Stimulated activated CD8-positive, alpha-beta memory T cell treated with anti-CD3 and anti-CD28 coated beads, Interleukin-7, amount 100 ng/mL, for 1 hour (primary cell): ENCODE measurements at places on chromosomes 4 and X.

DNA sequence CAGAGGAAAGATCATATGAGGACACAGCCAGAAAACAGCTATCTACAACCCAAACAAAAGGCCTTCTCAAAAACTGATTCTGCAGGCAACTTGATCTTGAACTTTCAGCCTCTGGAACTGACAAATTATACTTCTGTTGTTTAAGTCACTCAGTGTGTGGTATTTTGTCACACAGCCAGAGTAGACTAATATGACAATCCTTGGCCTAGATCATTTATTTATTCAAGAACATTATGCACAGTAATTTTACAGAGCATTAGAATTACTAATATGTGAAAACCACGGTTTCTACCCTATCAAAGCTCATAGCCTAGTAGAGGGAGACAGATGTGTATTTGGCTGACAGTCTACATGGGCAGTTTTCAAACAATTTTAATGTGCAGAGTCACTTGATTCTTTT, 167.8 kb upstream of the PCDH18 start:
- DNase-seq = no peak

DNA sequence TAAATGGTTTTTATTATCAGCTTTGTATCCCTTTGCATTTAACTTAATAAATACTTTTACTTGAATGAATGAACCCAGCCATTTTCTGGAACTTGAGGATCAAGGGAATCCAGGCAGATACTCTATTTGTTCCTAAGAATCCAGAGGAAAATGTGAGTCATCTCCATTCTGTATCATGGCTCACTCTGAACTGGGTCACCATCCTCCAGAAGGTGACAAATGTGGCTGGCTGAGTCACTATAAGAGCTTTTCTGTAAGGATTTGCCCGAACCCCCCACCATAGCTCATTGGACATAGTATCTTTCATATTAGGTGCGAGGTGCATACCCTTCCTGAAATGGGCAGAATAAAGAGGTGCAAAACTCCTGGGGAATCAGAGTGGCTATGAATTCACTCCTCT, 25.8 kb downstream of the RTL9 start:
- no peak for DNase-seq

DNA sequence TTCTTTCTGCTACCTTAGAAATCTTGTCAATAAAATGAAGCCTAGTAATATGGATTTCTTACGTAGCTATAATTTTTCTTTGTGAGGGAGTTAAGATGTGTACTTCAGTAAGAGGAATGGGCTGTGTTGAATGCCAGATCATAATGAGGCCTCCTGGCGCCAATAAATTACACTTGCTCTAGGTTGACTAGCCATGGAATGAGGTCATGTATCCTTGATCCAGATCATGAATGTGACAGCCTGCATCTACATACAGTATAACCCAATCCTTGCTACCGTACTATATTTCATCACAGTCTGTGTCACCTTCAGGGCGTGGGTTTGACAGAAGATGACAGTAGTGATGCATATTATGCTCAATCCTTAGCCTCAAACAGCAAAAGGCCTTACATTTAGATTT, 36.2 kb downstream of the NHS start:
- DNase-seq = no peak

DNA sequence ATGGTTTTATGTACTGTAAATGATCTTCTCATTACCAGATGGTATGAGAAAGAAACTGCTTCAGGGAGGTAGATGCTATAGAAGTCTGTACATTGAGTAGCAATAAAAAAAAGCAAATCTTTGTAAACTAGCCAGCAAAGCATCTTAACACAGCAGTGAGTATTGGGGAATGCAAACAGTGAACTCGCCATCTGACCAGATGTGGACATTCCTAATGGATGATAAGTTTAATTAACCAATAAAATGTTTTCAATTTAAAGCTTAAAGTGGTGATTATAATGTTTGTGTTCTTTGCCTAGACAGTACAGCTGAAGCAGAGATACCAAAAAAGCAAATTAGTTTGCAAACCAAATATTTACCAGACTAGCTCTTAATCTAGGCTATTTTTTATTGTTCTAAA, 1144.2 kb downstream of the FAT4 start:
- no peak for DNase-seq

- DNase-seq = no peak
Measured at GRCh38 chrX:103817502-103817901, 14.6 kb downstream of the RAB9B start.

GRCh38 chr4:154779362-154779947, 1.6 kb upstream of the RBM46 start:
- no peak for DNase-seq

- no peak for DNase-seq
Measured at GRCh38 chr4:125507141-125507540, 192.4 kb downstream of the FAT4 start.

DNA sequence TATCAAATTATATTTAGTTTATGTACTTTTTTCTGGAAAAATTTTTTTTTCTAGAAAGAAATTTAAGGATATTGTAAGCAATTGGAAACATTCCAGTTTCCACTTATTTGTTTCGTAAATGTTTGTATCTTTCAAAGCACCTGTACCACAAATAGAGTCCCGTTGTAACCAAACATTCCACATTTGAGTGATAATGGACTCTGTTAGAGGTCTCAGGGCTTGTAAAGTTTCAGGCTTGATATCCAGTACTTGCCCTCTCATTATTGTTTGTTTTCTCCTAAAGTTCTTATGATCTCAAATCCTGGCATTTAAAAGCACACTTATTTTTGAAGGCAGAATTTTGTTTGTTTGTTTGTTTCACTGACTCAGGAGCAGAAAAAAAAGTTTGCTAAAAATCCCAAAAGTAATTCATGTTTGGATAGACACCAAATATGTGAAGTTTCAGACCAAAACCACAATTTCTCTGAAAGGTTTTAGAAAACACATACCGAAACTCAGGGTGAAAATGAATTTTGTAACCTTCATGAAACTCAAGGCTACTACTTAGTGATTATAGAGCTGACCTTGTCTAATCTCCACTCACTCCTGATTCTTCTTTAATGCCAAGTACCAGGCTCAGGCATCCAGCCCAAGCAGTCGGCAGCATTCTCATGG, 5.7 kb upstream of the TMEM192 start:
- DNase-seq = no peak

GRCh38 chrX:10265775-10266174, 109.0 kb downstream of the CLCN4 start:
- DNase-seq = no peak

- no peak for DNase-seq
Measured at GRCh38 chrX:124348885-124349453, 2.6 kb downstream of the SH2D1A start.

GRCh38 chr4:2647403-2648158, 108.6 kb downstream of the TNIP2 start:
- no peak for DNase-seq

DNA sequence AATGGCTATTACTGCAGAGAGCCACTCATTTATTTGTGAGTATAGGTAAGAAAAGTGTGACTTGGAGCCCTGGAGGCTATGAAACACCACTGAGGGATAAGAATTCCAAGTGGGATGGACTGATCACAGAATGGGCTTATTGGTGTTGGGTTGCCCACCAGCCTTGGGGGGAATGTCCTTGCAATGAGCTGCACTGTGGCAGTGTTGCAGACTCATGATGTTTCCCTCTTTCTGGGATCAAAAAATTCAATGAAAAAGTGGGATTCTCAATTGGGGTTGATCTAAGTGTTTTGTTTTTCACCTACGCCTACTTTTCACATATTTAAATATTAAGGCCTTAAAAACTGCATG, 1024.5 kb upstream of the PCDH10 start:
- no peak for DNase-seq

GRCh38 chrX:137425273-137425902, 140.5 kb upstream of the ZIC3 start:
- DNase-seq = no peak

- no peak for DNase-seq
Measured at GRCh38 chrX:130896026-130896425, 7.0 kb downstream of the ENOX2 start.

DNA sequence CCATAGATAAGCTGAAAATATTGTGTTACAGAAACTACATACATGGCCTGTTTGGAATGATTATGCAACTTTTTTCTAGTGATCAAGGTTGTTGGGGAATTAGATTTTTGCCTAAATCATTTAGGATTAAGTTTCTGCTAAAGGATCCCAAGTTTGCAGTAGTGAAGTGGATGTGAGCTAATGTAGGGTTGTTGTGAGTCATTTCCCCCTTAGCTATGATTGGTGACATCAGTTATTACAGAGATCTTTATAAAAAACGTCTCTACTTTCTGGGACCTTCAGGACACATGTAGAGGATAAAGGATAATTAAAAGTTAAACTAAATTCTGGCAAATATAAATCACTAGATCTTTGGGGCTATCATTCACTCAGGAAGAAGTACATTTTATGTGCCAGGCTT, 133.3 kb downstream of the GATB start:
- no peak for DNase-seq

DNA sequence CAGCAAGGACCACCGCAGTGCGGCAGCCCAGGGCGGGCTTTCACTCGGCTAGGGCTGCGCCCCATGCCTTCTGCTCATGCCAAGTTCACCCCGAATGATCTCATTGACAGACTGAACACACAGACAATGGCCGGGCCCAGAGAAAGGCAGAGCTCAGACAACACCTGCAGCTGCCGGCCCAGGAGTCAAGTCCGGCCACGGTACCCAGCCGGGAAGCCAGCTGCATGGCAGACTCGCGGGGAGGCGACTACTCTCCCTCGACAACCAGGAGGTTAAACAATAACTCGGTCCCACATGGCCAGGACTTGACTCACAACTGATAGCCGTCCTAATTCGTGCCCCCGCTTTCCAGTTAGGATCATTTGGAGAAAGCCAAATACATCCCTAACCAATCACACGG, 50.4 kb downstream of the ABLIM2 start:
- DNase-seq = no peak

DNA sequence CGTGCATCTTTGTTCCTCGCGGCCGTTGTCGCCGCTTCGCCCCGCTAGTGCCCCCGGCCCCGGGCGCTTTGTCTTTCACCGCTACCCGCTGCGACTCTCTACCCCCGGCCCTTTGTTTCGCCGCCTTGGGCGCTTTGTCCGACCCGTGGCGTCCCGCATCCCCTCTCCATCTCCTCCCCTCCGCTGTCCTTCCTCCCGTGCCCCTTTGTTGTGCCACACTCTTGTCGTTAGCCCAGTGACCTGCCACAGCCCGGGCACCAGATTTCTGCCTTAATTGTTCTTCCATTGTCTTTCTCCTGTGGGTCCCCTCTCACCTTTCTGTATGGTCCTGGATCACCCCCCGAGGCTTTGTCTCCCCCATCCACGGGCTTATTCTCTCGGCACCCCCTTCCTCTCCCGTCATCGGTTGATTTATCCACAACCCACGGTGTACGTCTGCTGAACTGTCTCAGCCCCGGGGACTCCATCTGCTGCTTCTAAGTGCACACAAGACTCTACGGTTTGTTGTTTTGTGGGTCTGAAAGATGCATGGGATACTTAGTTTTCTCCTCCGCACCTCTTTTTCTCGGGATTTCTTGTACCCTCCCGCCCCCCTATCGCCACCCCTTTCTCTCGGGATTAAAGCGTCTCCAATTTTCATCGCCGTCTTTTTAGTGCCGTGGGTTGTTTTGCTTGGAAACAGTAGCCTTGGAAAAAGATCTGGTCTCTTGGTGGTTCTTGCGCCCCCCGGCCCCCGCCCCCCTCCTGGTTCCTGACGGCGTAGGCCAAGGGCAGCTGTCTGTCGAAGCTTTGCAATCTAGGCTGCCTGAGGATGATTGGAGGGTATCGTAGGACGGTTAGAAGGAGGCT, 783 bp downstream of the RBPJ start:
- DNase-seq = no peak

- DNase-seq = no peak
Measured at GRCh38 chrX:78979789-78980464, 34.7 kb downstream of the P2RY10 start.

DNA sequence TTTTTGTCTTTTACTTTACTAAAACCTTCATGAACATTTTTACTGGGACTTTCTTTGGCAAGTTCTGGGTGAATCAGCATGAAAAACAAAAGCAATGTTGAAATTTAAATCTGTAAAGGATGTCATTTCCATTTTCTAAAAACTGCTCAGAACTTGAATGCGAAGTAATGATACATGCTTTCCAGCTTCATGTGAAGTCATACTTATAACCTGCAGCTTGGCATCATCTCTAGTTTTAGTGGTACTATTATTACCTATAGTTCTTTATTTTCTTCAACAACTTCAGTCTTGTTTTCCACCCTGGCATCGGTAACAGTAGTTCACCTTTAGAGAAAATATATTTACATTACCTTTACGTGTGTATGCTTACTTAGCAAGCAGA, 421.4 kb upstream of the DIPK2B start:
- DNase-seq = no peak

DNA sequence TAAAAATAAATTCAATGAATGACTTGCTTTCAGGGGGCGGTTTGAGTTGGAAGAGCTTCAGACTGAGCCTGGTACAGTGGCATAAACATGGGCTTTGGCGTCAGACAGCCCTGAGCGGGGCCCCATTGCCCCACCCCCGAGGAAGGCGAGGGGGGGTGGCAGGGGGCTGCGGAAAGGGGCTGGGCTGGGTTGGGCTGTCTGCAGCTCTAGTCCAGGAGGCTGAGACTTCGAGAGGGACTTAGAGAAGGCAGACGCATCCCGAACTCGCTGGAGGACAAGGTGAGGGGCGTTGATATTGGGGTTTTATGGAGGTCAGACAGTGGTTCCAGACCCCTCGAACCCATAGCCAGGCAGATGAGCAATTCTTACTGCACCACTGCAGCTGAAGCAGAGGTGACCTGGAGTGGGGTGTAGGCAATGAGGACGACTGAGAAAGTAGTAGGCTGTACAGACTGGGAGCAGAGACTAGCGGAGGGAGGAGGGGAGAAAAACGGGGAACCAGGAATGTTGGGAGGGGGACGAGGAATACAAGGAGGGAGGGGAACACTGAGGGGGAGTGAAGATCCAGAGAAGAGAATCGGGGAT, at the start of gene MAGED2:
MAGED2 (plus strand) TSS at position 222 of the 585 bp plus-strand sequence. CDS start 1,587 bp downstream, outside the sequence.
- peak; percentile 12 for DNase-seq
